ENCODE measurements at places on chromosomes 7 and 10. TPM values are rescaled to one million over a fixed set of nuclear protein-coding genes. Genes with fewer than 3 reads are reported as not detected.
A peak's percentile ranks its signal among the peaks of the same experiment; 100 is the strongest.

- no peak for DNase-seq
Observed at GRCh38 chr7:96558093-96558492, 151.6 kb downstream of the SEM1 start.

DNA sequence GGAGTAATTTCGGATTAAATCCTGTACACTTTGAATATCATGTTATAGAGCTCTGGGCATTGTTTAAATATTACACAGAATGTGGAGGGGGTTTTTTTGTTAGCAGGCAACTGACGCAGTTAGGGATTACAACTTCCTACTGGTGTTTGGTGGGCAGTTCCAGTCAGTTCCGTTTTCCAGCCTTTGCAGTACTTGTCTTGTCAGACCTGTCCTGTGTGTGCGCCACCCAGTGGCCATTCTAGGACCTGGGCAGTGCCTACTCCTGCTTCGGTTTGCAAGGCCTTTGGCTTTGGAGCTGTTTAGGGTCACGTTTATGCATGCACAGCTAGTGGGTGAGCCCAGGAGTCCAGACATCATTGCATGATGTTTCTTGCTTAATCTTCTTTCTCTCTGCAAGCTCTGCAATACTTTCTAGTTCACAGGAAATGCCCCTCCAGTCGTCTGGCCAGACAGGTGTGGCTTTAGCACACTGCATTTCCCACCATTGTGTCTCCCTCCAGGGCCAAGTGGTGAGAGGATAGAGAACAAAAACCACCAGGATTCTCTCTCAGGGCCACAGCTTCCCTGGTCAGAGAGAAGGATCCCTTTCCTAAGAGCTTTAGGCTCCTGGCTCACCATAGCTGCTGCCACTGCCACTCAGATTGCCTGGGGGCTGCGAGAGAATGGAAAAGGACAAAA, 96.5 kb upstream of the TARP start:
- peak; percentile 82 for DNase-seq

GRCh38 chr10:101446947-101447346, 93.0 kb downstream of the BTRC start:
- no peak for DNase-seq

The CYP2C9 gene
- total RNA-seq: not detected

The ARHGAP19 gene
- total RNA-seq: 5.2 TPM

The SFTPA2 gene
- 1.7 TPM for total RNA-seq

Data from HT-29 (cell line).